ENCODE measurements at places on chromosomes 5 and 9.

GRCh38 chr9:106916466-106917235 is 53.7 kb downstream of the ZNF462 start:
- DNase-seq, result peak; percentile 84

DNA sequence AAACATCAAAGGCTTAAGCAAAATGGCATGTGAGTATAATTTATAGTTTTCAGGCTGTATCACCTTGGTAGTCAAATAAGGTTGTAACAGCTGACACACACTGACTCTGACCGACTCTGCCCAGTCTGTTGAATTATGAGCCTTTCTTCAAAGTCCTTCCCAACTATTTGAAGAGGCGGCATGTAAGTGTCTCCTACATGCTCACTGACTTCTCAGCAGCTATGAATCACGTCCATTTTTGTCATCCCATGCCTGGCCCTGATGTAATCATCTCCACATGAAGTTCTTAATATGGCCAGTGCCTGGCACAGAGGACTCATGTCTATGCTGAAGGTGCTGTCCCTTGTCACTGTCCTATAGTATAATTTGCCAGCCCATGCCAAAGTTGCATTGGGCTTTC is 5.1 kb upstream of the PTBP3 start:
- DNase-seq, result peak; percentile 47

GRCh38 chr9:107158321-107158720 is 124.8 kb upstream of the RAD23B start:
- DNase-seq, result no peak

GRCh38 chr5:112142769-112143270 is 276.3 kb downstream of the EPB41L4A start:
- DNase-seq, result peak; percentile 41

- DNase-seq, result peak; percentile 25
Observed at GRCh38 chr9:73565833-73566465, 414.3 kb downstream of the ANXA1 start.

- DNase-seq, result peak; percentile 33
Observed at GRCh38 chr9:72675586-72675985, 154.2 kb downstream of the TMC1 start.

GRCh38 chr5:28523888-28524635 is 1485.7 kb upstream of the CDH9 start:
- DNase-seq, result no peak

DNA sequence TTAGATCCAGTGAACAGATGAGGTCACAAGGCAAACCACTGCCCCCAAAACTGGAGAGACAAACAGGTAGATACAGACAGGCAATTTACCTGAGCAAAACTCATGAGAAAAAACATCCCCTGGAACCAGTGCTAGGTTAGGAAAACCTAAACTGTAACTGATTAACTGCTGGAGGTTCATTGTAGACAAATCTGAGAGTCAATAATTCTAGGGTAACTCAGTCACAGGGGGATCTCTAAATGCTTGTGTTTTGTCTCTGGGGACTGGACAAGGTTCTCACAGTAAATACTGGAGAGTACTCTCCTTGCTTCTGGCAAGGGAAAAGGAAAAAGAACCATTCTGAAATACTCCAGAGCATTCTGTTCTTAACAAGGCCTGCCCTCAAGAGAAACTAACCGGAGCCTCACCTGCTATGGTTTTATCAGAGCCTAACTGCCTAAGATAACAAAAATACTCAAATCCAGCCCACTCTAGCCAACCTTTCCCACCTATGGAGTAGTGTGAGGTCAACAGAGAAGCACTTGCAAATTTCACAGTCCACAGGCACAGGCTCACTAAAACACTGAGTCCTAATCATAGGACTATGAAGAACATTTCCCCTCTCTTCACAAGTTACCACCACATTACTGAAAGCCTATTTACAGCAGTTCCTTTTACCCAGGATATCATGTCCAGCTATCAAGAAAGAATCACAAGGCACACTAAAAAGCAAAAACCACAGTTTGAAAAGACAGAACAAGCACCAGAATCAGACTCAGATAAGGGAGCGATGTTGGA is 139.9 kb upstream of the ACOT12 start:
- DNase-seq, result no peak

DNA sequence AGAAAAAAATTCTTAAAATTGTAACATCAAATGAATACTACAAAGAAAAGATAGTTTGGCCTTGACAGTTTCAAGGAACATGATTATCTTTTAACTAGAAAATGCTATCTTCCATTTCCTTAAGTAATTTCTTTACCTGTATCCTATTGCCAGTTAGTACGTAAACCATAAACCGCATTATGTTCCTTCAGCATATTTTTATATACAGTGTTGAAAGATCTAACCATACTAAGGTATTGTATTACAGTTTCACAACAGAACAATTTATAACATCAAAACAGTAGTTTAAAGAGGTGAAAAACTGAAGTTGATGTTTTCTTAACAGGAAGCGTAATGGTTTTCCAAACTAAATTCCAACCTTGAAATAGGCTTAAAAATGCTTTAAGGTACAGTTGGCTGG is 45.1 kb downstream of the GLRX start:
- DNase-seq, result no peak

DNA sequence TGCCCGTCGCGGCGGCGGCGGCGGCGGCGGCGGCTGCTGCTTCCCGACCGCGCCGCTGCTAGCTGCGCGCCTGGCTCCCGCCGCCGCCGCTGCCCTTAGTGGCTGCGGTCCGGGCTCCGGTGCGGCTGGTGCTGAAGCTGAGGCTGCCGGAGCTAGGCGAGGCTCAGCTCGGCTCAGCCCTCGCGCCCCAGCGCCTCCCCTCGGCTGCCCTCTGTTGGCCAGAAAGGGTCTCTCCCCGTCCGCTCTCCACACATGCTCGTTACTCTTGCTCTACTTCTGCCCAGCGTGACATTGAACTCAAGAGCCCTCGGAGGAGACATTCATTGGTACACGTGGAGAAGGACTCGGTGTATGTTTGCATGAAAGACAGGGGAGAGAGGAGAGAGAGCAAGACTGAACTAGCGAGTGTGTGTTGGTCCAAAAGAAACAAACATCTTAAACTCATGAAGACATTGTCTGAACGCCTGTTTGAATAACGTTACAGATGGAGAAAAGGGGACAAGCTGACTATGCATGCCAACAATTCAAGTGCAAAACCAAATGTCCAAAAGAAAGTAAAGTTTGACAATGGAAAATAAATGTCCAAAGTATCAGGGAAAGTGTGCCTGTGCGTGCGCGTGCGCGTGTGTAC is at the start of gene HCN1:
HCN1 (minus strand) TSS at position 175 of the 631 bp plus-strand sequence.
- no peak for DNase-seq

DNA sequence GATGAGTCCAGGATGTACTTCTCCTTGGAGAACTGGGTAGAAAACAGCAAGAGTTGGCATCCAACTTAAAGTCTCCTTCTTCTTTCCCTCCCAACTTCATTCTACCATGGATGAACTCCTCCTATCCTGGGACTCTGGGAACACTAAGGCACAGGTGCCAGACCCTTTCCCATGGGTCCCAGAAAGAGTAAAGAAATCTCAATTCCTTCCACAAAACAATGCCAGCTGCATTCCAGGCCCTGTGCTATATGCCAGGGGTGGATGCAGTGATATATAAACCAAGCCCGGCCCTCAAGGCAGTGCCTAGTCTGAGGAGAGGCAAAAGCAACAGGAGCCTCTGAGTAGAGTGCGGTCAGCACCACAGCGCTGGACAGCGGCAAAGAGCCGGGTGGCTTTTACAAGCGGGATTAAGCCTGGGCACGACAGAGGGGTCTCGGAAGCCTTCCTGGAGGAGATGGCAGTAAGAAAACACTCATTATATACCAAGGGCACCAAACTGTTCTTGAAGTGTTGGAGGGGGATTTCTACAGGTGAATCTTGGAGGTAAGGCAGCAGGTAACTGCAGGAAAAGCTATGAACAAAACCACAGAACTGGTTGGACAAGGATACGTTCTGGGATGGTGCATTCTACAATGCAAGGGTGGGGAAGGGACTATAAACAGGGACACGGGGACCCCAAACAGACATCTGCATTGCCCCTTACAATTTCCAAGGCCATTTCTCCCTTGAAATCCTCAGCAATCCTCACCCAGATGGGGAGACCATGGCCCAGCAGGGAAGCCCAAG is 16.4 kb upstream of the TOR2A start:
- DNase-seq, result peak; percentile 21

All from LoVo (cell line).